ENCODE measurements at places on chromosomes 1 and 21.

- no peak for DNase-seq
Observed at GRCh38 chr1:167756730-167757405, 35.1 kb downstream of the MPZL1 start.

GRCh38 chr1:36847761-36848160, 186.6 kb downstream of the GRIK3 start:
- no peak for DNase-seq

GRCh38 chr1:159556931-159557369, 21.1 kb upstream of the OR10J5 start:
- DNase-seq, result no peak

DNA sequence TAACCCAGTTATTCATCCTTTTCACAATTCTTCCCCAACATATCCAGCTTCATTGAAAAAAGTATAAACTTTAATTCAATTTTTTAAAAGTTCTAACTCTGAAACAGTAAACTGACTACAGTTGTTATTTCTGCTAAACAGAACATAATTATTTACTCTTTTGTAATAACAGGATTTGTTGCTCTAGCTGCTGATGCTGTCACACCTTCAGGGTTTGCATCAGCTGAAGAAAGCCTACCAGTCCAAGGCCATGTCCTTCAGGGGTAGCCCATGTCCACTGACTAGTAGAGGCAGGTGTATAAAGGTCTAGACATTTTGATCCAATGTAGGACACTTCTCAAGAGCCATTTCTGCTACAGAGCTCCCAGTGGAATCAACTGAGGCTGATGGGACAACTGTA, 107.7 kb downstream of the CDC42BPA start:
- no peak for DNase-seq

DNA sequence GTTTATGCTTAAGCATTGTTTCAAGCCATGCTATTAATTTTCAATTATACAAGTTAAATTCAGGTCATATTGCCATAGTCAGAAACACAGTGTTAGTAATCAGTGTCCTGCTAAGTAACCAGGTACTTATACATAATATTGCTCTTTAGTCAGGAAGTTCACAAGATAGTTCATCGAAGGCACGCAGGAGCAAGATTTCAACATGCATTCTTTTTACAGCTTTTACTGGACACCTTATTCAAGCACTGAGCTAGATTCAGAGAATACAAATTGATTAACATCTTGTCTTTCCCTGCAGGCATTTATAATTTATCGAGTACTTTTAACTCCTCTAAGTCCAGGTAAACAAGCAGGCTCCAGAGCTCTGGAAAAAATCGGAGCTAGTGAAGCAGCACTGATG, 202.3 kb upstream of the BRINP3 start:
- DNase-seq, result no peak

DNA sequence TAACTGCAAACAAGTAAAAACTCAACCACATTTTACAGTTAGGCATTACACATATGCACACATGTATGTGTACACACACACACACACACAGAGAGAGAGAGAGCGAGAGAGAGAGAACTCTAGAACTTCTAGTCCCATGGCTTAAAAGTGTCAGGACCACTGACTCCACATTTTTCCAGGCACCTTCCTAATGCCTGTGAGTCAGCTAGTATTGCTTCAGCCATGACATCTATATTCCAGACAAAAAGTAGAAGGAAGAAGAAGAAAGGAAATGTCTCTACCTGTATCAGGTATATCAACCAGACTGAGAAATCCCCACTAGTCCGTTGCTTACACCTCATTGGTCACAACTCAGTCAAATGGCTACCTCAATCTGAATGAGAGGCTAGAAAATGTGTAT, 31.9 kb upstream of the TACSTD2 start:
- no peak for DNase-seq

- no peak for DNase-seq
Observed at GRCh38 chr1:33713058-33713877, 150.6 kb upstream of the HMGB4 start.

DNA sequence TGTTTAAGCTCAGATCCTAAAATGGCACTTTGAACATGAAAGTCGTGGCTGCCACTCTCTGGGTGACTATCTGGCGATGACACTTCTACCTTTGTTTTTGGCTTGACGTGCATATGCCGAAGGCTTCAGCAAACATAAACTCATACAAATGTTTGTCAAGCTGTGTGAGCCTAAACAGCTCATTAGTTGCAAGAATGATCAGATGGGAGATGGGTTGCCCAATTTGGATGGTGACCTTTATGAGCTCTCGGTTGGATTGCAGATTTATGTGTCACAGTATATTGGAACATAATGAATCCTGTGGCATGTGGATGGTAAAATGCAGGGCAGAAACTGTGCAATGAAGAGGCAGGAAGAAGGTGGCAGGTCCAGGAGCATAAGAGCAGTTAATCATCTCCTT, 229.3 kb downstream of the DISC1 start:
- no peak for DNase-seq

- no peak for DNase-seq
Observed at GRCh38 chr21:34916446-34916845, 132.7 kb downstream of the RUNX1 start.

- no peak for DNase-seq
Observed at GRCh38 chr1:3539707-3540425, 71.4 kb downstream of the MEGF6 start.

- DNase-seq, result no peak
Observed at GRCh38 chr1:194338241-194338948, 1152.0 kb upstream of the B3GALT2 start.

DNA sequence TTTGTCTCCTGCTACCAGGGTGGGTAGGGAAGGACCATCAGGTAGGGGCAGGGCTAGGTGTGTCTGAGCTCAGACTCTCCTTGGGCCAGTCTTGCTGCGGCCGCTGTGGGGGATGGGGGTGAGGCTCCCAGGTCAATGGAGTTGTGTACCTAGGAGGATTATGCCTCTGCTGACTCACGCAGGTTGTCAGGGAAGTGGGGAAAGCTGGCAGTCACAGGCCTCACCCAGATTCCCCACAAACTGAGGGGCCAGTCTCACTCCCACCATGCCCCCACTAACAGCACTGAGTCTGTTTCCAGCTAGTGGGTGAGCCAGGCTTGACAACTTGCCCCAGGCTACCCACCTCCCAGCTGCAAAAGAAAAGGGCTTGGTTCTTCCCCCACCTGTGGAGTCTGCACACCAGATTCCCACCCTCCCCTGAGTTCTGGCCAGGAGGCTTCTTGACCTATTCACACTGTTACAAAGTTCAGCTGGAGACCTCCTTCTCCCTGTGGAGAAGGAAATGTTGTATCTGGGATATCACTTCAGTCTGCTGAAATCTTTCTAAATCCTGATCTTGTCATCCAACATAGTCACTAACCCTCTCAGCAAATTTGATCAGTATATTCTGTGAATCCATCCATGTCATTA, 69.2 kb upstream of the GJA8 start:
- DNase-seq, result no peak

DNA sequence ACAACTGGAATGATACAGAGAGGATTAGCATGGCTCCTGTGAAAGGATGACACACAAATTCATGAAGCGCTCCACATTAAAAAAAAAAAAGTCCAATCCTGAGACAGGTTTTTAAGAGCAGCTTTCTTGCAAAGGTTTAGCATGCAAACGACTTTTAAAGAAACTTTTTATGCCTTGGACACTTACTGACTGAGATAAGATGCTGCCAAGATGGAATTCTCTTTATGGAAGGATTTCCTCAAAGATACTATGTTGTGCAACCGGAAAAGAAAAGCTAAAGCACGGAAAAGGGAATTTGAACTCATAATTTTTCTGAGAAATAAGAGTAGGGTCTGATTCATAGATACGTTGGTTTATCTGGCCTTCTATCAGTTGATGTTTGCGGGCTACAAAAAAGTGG, 27.3 kb downstream of the PIGP start:
- no peak for DNase-seq

DNA sequence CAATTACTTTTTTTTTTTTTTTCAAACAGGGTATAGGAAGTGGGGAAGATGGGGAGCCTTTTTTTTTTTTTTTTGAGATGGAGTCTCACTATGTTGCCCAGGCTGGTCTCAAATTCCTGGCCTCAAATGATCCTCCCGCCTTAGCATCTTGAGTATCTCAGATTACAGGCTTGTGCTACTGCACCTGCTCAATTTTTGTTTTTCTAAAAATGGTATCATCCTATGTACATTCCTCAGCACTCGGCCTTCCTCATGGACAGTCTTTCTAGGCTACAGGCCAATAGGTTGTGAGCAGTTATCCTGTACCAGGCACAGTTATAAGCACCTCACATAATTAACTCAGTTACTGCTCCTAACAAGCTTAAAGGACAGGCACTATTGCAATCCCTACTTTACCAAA, 132.1 kb upstream of the EDN2 start:
- DNase-seq, result no peak

GRCh38 chr1:232561381-232561780, 68.6 kb downstream of the SIPA1L2 start:
- no peak for DNase-seq
